MG63 (cell line): ENCODE measurements at places on chromosomes 3 and 15. TPM values are rescaled to one million over a fixed set of nuclear protein-coding genes. Genes with fewer than 3 reads are reported as not detected.

Gene MTHFS
- 72.8 and 225 TPM in 2 replicates for total RNA-seq

Gene PEX11A
- total RNA-seq, result 18.3 and 18.4 TPM in 2 replicates

Gene CLDN11
- 18.6 and 28.7 TPM in 2 replicates for total RNA-seq

Gene SPINK8
- total RNA-seq, result not detected in 2 replicates

Gene ALG1L2
- not detected in 2 replicates for total RNA-seq

Gene ABI3BP
- total RNA-seq, result 1.1 and 2.1 TPM in 2 replicates

Gene DLG1
- 21.3 and 24.6 TPM in 2 replicates for total RNA-seq

Gene PTX3
- 6.5 and 13.2 TPM in 2 replicates for total RNA-seq

Gene CCDC54
- total RNA-seq, result not detected in 2 replicates

Gene MESD
- 23.4 and 25.5 TPM in 2 replicates for total RNA-seq

Gene KBTBD8
- total RNA-seq, result 0.53 and 4.9 TPM in 2 replicates
